RPMI7951 (cell line): ENCODE measurements at places on chromosomes 1 and 21.

- no peak for DNase-seq
These were observed 283.7 kb downstream of the HLX start for GRCh38 chr1:221162939-221163338.

DNA sequence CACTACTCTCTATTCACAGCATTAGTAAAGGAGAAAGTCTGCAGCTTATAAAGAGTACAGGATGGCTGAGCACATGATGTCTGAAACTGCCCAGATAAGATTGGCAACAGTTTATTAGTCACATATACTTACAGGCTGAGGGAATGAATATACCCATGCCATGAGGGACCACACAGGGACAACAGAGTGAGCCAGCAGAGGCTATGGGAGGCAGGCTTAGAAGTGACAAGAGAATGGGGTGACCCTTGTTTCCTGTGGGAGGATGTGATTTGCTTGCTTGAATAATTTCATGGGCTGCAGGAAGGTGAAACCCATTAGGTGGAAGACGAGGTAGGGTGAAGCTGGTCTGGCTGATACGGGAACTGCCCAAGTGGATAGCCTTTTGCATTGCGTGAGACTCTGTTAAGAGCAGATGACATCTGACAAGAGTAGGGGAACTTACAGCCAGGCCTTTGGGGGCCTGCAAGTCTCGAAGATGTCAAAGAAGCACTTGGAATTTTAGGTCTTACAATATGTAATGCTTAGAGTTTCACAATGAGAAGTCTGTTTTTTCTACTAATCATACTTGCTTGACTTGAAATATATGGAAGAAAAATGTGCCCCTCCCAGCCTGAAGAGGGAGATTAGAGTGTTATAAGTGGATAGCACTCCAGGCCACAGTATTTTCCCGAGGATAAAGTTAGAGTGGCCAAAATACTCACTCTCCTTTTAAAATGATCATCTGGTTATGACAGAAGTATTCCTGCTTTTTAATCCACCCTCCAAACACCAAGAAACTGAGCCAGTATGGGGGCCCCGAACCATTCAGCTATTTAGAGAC is 34.6 kb upstream of the TNFSF4 start:
- no peak for DNase-seq

GRCh38 chr21:44773291-44773932 is 28.2 kb downstream of the UBE2G2 start:
- peak; percentile 6 for DNase-seq

- peak; percentile 61 for DNase-seq
These were observed 10.0 kb downstream of the LRRC53 start for GRCh38 chr1:74502432-74502831.

DNA sequence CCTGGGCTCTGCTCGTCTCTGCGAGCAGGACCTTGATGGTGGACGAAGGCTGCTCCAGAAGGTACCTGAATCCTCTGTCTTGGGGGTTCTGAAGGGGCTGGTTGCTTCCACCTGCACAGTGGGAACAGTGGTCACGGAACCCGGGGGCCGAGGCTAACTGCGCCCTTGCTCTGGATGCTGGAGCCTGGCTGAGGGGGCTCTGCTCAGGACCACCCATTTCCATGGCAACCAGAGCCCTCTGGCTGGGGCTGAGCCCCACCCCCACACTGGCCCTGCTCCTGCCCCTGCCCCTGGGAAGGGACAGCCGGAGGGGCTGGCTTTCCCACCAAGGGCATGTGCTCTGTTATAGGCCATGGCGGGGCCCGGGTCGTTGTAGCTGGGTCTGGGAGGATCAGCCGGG is 462.3 kb downstream of the PTPRU start:
- no peak for DNase-seq

- DNase-seq: peak; percentile 23
These were observed 47.1 kb downstream of the GPR88 start for GRCh38 chr1:100584761-100585745.

- no peak for DNase-seq
These were observed 56.1 kb downstream of the SKI start for GRCh38 chr1:2283991-2284895.

DNA sequence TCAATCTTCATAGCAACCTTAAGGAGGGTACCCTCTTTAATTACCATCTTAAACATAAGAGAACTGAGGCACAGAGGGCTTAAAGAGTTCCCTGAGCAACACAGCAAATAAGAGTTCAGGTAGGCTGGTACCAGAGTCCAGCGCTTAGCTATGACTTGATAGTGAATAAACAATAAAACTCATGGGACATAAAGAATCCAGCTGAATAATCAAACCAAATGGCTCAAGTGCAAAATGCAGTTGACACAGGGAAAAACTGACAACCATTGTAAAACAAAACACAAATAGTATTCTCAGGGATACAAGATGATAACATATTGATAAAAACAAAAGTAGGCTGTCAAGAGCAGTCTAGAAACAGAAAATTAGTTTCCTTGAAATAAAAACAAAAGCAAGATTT is 176.9 kb upstream of the HMGB4 start:
- DNase-seq: no peak

GRCh38 chr21:42616446-42616845 is 37.0 kb upstream of the PDE9A start:
- no peak for DNase-seq

DNA sequence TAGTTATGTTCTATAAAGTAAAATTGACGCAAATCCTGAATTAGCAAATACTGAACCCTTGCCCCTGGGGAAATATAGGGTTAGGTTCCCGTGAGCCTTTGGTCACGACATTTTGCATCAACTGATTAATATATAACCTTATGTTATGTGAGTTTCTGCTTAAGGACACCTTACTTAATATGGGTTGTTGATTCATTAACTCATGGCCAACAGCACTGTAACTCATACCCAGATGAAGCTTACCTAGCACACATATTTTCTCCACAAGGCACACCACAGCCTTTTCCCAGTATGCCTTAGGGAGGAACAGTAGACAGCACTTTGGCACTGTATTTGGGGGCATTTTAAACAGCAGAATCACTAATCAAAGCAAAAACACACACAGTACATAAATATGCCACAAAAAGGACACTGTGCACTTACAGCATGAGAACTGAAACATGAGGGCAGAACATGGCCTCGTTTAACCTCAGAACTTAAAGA is 15.1 kb downstream of the INAVA start:
- no peak for DNase-seq
